ENCODE measurements at places on chromosomes 1 and 21.

- no peak for DNase-seq
Measured at GRCh38 chr1:211017075-211017718, 116.8 kb downstream of the KCNH1 start.

- no peak for DNase-seq
Measured at GRCh38 chr21:15282665-15283064, 217.9 kb upstream of the NRIP1 start.

GRCh38 chr1:67552336-67552759 lies 122.1 kb upstream of the SERBP1 start:
- no peak for DNase-seq

DNA sequence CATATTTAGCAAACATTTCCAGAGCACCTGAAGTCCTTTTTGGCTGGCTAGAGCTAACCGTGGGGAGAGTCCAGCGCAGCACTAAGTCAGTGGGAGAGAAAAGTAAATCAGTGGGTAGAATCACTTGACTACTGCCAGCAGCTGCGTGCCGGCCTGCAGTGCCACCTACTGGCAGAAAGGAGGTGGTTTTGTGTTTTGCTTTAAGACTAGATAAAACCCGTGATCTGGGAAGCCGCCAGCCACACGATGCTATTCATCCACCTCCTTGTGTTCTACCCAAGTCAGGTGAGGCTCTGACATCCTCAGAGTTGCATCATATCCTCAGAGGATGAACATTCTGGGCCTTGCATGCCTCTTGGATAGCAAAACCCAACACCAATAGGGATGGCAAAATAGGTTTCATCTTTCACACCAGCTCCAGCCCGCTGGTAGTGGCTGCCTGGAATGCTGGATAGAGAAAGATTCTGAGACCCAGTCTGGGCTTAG lies 14.1 kb upstream of the HEYL start:
- DNase-seq: peak; percentile 68

DNA sequence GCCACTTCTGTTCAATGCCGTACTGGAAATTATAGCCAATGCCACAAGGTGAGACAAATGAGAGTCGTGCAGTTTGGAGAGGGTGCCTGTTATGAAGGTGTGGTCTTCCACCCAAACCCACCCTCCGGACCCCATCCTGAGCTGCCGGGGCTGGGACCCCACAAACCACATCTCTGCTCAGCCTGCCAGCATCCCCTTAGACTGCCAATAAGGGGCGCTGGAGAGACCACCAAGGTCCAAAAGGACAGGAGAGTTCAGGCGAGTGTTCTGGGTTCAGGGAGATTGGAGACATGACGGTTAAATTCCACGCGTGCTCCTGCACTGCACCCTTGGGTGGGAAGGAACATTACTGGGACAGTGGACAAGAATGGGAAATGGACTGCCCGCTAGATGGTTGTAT lies 48.7 kb upstream of the COL18A1 start:
- no peak for DNase-seq

GRCh38 chr1:155277902-155278688 lies 832 bp downstream of the HCN3 start:
- DNase-seq: peak; percentile 61

GRCh38 chr21:28832013-28832714 lies 160.5 kb downstream of the LTN1 start:
- DNase-seq: no peak

GRCh38 chr21:42429856-42430255 lies 26.2 kb downstream of the UBASH3A start:
- no peak for DNase-seq

- no peak for DNase-seq
Measured at GRCh38 chr1:1054971-1055370, 19.1 kb downstream of the RNF223 start.

DNA sequence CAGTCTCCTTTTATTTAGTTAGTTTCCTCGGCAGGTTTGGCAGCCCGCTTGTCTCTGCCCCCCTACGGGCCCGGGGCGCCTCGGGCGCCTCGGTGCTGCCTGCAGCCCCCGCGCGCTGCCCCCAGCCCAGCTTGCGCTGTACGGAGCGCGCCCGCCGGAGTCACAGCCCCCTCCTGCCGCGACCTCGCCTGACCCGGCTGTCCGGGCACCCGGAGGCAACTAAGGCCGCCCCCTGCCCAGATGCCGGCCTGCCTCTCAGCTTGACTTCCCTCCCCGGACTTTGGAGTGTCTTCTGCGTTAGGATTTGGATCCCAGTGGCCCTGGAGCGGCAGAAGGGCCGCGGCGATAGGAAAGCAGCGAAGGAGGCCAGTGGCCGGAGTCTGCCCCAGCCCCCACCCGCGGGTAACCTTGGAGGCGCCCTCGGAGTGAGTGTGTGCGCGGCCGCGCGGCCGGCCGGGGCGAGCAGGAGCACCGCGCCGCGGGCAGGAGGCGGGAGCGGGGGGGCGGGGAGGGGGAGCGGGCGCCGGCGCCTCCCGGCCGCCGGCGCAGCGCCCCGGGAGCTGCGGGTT lies 7.6 kb downstream of the CDKN2C start:
- no peak for DNase-seq

DNA sequence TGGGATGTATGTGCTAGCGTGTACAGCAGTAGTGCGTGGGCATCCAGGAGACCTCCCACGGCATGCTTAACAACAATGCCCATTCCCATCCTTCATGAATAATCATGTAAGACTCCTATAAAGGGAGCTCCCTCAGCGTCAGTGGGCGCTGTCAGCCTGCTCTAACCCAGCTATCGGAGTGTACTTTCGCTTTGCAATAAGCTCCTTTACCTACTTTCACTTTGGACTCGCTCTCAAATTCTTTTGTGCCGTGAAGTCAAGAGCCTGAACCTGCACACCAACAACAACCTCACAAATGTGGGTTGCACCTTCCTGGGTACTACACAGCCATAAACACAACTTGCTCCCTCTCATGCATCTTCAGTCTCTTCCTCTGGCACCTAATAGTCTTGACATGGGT lies 114.8 kb upstream of the PAXBP1 start:
- DNase-seq: no peak

DNA sequence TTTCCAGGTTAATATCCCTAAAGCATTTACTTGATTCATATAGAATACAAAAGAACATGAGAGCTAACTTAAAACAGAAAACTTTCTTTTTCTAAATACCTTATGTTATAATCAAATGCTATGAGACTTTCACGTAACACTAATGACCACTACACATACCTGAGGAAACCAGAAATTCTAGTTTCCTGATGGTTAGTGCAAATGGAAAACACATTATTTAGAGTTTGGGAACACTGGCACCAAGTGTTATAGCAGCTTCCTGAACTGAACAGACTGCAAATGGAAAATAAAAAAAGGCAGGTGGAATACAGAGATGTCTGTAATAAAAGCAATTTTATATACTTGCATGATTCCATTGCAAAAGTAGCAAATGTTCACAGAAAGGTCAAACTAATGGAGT lies 15.5 kb downstream of the PAXBP1 start:
- DNase-seq: no peak

DNA sequence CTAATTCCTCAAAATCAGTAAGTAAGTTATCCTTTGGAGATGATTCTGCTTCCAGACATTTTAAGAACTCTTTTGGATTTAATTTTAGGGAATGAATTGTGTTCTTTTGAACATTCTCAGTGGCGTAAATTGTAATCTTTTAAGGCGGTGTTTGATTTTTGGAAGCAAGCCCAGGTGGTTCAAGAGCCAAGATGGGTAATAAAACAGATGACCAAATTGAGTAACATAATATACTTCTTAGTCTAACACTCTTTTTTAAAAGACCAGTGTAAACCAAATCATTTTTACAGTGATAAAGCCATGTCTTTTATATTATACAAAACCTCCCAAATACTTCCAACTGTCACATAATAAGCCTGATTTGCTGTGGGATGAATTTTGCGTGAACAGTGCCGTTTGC lies 133.8 kb downstream of the LRRC40 start:
- DNase-seq: no peak

DNA sequence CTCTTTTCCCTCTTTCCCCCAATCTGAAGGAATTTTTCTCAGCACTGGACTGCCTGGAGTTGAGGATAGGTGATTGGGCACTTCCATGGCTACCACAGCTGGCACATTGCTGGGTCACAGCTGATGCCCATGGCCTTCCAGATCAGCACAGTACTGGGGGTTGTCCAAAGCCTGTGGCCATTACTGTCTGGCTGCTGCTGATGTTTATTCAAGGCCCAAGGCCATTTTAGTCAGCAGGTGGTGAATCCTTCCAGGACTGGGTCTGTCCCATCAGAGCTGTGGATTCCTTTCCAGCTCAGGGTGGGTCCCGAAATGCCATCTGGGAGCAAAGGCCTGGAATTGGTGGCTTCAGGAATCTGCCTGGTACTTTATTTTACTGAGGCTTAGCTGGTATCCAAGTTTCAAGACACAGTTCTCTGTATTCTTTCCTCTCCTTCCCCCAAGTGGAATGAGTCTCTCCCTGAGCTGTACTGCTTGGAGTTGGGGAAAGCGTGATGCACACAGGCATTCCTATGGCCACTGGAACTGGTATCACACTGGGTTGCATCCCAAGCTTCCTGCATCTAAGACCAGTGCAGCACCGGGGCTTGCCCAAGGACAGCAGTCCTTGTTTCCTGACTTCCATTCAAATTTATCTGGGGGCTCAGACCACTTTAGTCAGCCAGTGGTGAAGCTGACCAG lies 19.1 kb downstream of the GPR88 start:
- no peak for DNase-seq

- no peak for DNase-seq
Measured at GRCh38 chr1:227127891-227128290, 187.8 kb downstream of the COQ8A start.

DNA sequence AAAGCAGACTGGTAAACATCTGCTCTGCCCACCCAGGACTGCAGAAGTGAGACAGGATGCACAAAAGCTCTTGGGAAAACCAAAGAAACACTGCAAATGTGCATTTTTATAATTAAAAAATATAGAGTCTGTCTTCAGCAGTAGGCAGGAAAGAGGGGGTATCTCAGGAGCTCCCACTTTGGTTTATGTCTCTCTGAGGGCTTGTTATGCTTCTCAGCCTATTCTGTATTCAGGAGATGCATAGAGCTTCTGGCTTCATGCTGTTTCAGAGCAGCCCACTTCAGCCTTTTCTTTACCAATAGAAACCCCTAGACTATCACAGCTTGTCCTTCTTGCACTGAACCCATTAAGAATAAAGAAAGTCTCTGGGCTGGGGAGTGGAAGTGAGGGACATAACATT lies 148.0 kb downstream of the ROR1 start:
- no peak for DNase-seq

- DNase-seq: no peak
Measured at GRCh38 chr21:40770435-40771055, 76.4 kb downstream of the DSCAM start.

DNA sequence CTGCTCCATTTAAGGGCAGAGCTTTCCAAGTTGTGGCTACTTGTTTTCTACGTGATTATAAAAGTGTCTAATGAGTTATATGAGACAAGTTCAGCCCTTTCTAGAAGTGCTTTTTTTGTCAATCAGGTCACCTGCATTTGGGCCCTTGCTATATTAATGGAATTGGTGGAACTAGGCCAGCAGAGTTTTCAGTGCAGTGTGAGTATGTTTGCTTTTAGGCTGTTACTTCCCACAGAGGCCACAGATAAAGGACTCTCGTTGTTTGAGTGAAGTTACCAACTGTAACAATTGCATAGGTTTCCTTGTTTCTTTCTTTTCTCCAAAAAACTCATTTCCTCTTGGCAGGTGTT lies 10.9 kb downstream of the SMAP2 start:
- no peak for DNase-seq

GRCh38 chr1:200959411-200959921 lies 64.0 kb downstream of the KIF21B start:
- DNase-seq: no peak

DNA sequence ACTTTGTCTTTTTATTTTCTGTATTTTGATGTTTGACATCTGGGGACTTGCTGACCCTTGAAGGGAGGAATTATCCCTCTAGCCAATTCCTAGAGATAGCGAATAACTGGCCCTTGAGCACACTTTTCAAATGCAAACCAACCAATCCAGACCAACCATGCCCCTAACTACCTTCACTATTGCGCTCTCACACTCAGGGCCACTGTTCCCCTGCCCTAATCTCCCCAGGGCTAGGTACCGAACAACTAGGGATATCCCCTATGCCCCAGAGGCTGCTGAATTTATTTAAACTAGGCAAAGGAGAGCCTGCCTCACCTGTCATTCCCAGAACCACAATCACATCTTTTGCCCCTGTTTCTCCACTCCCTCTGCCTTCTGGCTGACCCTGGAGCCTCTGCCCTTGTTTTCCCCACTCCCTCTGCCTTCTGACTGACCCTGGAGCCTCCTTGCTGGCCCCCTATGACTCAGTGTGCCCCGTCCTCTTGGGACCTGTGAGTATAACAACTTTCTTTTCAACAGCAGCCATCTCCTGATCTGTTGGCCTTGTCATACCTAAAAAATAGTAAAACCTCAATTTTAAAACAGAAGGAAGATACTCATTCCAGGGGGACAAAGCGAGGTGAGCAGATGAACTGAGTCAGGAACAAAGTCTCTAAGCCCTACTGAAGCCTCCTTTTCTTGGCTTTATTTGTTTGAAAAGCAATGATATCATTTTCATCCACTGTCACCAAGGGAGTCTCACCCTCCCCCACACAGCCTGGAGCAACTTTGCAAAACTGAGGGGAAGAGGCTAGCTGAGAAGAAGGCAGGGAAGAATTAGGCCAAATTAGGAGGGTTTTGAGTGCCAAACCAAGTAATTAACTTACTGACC lies 115.5 kb downstream of the NMNAT2 start:
- no peak for DNase-seq

- no peak for DNase-seq
Measured at GRCh38 chr21:44533891-44534627, 5.9 kb downstream of the KRTAP10-1 start.

DNA sequence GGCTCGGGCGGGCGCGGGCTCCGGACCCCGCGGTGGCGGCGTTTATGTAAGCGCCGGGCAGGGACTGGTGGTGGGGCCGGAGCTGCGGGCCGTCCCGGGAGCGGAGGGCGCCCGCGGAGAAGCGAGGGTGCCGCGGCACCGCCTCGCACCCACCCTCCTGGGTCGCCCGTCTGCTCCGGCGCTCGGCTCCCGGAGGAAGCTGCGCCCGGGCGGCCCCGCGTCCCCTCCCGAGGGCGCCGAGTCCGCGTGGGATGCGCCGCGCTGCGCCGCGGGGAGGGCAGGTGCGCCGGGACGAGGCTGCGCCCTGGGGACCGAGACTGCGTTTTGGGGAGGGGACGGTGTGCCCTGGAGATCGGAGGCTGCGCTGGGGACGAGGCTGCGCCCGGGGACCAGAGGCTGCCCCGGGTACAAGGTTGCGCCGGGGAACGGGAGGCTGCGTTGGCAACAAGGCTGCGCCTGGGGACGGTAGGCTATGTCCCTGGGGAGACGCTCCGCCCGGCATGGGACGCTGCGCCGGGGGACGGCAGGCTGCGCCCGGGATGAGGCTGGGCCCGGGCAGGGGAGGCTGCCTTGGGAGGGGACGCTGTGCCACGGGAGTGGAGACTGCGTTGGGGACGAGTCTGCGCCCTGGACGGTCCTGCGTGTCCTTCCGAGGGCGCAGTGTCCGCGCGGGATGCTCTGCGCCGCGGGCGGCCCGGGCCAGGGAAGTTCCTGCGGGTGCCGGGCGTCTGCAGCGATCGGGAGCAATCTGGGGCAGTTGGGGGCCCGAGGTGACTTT lies 627 bp downstream of the ADARB1 start:
- no peak for DNase-seq

GRCh38 chr21:41877901-41878830 lies 978 bp downstream of the PRDM15 start:
- no peak for DNase-seq

All from stimulated activated CD4-positive, alpha-beta T cell treated with anti-CD3 and anti-CD28 coated beads, Interleukin-15, amount 100 ng/mL, for 48 hours (primary cell).